ENCODE measurements at places on chromosomes 13 and 19.

GRCh38 chr19:23771761-23772674 is 13.3 kb upstream of the ZNF681 start:
- no peak for DNase-seq

DNA sequence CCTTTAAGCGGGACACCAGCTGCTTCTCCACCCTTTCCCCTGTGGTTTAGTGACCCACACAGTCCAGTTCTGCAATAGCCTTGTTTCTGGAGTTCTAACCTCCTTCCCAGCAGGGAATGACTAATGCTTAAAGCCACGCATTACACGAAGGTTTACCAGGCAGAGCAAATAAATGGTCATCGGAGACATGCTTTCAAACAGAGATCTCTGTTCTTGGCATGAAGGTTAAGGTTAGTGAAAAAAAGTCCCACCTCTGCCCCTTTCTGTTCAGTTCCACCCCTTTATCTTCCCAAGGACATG is 25.3 kb upstream of the MEDAG start:
- DNase-seq: no peak

GRCh38 chr13:87669379-87669978 is 1.7 kb upstream of the SLITRK5 start:
- peak; percentile 56 for DNase-seq

- DNase-seq: no peak
Observed at GRCh38 chr19:46573679-46574498, 27.2 kb upstream of the CALM3 start.

- no peak for DNase-seq
Observed at GRCh38 chr13:39588384-39588783, 14.6 kb downstream of the LHFPL6 start.

DNA sequence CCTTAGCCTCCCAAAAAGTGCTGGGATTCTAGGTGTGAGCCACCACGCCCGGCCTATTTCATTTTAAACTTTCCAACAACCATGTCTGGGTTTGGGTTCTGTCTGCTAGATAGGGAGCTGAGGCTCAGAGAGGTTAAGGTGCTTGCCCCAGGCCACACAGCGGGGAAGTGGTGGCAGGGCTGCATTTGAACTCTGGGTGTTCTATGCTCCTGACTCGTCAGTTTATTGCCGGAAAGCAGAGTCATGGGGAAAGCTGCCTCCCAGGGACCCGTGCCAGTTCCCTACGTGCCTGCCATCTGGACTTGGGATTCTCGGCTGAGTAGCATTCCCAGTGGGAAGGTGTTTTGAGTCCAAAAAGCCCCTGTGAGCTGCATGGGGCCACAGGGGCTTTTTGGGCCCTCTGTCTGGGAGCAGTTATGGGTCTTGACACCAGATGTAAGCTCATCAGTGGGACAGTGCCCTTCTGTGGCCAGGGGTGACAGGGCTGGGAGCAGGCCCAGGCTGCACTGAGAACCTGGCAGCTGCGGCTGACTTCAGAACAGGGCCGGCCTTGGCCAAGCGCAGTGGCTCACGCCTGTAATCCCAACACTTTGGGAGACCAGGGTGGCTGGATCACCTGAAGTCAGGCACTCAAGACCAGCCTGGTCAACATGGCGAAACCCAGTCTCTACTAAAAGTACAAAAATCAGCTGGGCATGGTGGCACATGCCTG is 10.9 kb downstream of the RFX1 start:
- DNase-seq: no peak

DNA sequence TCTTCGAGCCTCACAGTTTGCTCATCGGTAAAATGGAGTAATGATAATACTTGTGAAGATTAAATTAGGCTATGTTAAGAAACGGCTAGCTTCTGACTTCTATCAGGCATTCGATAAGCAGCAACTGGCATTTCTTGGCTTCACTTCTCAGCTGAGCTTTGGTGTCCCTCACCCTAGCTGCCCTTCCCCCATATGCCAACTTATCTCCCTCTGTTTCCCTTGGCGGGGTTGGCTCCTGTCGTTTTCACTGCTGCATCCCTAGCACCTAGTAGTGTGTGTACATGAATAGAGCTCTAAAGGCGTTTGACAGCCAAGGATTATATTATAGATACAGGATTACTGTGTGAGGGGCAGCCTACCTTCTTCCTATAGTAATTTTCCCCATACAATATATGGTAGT is 97.5 kb downstream of the TNFSF11 start:
- no peak for DNase-seq

DNA sequence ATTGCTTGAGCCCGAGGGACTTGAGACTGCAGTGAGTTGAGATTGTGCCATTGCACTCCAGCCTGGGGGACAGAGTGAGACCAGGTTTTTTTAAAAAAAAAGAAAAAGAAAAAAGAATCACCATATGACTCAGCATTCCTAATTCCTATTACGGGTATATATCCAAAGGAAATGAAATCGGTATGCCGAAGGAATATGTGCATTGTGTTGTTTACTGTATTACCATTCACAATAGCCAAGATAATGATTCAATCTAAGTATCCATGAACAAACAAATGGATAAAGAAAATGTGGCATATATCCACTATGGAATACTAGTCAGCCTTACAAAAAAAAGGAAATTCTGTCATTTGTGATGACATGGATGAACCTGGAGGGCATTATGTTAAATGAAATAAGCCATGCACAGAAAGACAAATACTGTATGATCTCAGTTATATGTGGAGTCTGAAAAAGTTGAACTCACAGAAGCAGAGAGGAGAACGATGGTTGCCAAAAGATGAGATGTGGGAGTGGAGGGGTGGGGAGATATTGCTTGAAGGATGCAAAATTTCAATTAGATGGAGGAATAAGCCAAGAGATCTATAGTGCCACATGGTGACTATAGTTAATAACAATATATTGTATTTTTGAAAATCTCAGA is 4.3 kb upstream of the KL start:
- DNase-seq: no peak

- peak; percentile 87 for DNase-seq
Observed at GRCh38 chr13:45370922-45371406, 30.0 kb upstream of the TPT1 start.

DNA sequence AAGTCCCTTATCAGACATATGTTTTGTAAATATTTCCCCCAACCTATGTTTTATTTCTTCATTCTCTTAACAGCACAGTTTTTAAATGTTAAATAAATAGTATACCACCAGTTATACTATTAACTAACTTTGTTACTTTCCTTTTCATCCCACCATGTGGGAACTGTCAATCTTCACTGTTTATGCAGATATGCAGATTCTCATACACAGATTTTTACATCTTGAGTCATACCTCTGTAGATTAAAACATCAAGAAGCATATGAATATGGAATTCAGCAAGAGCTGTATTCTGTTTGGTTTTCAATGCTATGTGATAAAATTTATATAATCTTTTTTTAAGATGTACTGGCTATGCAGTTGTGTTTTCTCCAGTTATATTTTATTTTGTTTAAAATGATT is 566.3 kb downstream of the LIG4 start:
- no peak for DNase-seq

GRCh38 chr13:96963786-96964475 is 30.3 kb downstream of the OXGR1 start:
- no peak for DNase-seq

GRCh38 chr19:40219721-40220276 is 1.6 kb upstream of the TTC9B start:
- no peak for DNase-seq

DNA sequence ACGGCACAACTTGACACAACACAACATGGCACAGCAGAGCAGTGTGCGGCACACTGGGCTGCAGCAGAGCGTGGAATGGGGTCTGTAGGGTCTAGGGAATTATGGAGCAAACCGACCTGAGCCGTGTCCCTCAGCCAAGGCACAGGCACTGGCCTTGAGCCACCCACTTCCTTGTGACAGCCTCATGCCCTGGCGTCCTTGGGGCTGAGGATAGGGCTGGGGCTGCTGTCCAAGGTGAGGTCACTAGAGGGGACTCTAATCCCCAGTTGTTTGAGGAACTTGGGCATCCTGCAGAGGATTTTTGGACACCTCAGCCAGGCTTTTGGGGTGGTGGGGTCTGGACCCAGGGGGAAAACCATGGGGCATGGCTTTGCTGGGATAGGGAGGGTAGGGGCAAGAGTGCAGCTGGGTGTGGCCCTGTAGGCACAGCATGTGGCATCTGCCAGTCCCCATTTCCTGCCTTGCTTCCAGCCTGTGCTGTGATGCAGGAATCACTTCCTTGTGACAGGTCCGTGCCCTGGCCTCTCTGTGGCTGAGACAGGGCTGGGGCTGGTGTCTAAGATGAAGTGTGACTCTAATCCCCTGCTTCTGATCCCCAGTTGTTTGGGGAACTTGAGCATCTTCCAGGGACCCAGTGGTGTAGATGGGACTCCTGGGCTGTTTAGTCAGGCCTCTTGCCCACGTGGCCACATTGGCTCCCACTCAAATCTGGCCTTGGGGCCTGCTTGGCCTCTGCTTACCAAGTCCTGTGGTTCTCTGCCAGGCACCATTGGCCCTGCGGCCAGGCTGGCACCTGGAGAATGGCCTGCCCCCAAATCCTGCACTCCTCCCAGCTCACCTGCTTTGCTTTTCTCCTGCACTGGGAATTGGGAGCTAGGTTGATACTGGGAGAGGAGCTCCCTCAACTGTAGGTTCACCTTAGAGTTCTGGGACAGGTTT is 78.5 kb downstream of the SCGB2B2 start:
- no peak for DNase-seq

- DNase-seq: no peak
Observed at GRCh38 chr19:29591670-29592069, 14.4 kb upstream of the POP4 start.

DNA sequence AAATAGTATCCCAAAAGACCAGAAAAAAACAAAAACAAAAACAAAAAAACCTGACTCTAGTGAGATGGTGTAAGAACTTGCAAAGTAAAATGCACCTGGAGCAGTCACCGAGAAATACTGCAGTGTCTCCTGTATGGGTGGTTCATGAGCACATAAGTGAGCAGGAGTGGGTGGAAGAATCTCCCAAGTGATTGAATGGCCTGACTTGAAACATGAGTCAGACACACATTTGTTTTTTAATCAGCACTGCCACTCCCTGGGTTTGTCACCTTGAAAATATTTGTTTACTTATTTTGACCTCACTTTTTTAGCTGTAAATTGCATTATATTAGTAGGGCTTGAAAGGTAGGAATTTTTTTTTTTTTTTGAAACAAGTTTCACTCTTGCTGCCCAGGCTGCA is 2.0 kb downstream of the ZNF431 start:
- no peak for DNase-seq

DNA sequence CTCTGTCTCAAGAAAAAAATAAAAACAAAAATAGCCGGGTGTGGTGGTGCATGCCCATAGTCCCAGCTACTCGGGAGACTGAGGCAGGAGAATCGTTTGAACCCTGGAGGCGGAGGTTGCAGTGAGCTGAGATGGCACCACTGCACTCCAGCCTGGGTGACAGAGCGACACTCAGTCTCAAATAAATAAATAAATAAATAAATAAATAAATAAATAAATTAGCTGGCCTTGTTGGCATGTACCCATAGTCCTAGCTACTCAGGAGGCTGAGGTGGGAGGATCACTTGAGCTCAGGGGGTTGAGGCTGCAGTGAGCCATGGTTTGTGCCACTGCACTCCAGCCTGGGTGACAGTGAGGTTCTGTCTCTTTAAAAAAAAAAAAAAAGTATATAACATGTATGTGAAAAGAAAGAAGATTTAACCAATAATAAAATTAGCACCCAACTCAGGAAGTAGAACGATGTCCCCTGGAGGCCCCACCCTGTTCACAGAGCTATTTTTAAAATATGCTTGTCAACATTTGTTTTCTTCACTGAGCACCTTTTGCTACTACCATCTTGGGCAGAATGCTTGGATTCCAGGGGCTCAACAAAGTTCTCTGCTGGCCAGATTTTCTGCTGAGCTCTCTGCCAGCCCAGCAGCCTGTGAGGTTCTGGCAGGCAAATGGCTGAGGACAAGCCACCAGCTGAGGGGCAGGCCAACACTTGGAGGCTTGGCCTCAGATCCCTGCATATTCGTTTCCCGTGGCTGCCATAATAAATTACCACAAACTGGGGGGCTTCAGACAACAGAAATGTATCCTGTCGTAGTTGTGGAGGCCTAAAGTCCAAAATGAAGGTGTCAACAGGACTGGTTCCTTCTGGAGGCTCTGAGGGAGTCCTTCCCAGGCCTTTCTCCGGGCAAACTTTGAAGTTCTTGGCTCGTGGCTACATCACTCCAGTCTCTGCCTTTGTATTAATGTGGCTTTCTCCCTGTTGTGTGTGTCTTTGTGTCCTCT is 5.2 kb downstream of the SLC25A42 start:
- DNase-seq: no peak

All from neural progenitor cell (in vitro differentiated cells).